AG04449 (cell line): ENCODE measurements at places on chromosomes 1 and 21.

- no peak for DNase-seq
Measured at GRCh38 chr1:67190410-67190809, 24.2 kb downstream of the IL23R start.

- no peak for DNase-seq
Measured at GRCh38 chr1:232699814-232700213, 69.9 kb upstream of the SIPA1L2 start.

DNA sequence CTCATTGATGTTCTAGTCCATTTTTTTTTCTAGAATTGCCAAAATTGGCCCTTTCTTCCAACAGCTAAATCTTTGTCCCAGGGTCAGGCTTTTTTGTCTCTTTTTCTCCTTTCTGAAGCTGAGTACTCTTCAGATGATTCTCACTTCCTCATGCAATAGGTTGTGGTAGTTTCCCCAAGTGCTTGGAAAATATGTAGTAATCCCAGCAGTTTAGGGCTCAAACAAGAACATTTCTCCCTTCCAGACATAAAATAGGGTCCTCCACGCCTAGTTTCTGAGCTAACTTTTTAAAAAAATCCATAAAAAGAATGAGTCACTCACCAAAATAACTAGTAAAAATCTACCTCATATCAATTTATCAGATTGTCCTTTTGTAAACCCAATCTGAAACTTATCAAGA is 10.0 kb upstream of the MCOLN3 start:
- DNase-seq = no peak

DNA sequence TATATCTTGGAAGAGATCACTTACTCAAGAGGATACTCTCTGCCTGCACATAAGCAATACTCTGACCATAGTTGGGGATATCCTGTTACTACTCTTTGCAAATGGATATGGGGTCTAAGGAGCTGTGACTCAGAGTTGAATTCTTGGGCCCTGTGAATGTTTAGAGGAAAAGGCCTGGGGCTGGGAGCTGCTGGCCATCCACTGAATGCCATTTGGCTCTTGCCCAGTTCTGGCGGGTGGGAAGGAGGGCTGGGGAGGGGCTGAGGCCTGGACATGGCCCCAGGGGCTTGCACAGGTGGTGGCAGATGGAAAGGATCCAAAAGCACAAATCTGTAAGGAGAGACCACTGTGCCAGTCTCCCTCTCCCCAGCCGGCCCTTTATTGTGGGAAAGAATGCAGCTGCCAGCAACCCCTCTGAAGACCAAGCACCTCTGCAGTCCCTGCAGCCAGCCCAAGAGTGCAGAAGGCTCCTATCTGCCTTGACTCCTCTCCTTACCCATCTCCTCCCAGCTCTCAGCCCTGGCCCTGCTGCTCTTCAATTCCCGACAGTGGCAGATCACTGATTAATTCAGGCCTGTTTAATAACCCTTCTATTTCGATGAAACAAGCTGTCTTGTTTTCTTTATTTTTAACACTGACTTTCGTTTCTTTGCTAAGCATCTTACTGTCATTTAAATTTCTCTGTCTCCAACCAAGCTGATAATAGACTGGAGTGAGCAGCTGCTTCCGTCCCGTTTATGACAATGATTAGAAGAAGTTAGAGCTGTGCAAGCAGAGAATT is 12.1 kb downstream of the PLXNA2 start:
- no peak for DNase-seq

DNA sequence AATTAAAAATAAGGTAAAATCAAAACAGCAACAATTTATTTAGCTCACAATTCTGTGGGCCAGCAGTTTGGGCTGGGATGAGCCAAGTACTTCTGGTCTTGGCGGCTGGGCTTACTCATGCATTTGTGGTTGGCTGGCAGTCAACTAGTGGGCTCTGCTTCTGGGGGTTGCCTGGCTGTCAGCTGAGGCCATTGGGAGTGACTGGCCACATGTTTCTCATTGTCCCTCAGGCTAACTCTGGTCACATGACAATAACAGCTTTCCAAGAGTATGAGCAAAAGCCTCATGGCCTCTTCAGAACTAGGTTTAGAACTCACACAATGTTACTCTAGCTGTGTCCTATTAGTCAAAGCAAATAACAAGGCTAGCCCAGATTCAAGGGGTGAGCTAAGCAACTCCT is 15.6 kb upstream of the CHIA start:
- DNase-seq = no peak

- no peak for DNase-seq
Measured at GRCh38 chr21:43694437-43695079, 24.4 kb upstream of the PDXK start.

DNA sequence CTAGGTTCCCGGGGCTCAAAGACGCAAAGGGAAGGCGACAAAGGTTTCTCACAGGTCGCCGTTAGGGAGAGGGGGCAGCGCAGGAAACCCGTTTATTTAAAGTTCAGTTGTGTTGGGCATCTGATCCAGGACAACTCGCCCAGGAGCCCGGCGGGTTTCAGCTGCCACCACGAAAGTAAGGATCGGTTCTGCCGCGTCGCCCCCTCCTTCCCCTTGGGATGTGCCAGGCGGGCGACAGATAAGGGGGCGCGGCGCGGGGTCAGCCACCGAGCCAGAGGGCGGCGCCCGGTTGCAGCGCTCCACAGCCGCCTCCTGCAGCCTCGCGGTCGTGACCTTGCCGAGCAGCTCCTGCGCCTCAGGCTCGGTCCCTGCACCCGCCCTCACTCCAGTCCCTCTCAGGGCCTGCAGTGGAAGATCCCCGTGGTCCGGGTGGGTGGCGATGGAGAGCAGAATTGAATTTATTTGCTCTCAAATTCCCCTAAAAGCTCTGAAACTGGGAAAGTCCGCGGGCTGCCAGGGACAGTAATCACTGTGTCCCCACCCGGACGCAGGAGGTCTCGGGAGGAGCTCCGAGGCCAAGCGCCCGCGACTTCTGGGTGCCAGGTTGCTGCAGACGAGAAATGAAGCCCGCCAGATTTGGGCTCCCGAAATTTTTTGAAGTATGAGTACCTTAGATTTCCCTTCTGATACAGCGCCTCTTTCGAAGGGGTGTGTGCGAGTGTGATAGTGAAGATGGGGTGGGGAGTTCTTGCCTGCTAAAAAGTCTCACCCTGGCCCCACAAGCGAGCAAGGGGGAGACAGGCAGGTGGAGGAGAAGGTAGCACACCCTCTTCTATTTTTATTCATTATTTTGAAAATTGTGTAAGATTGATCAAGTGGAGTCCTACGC is 28.4 kb upstream of the NFIA start:
- no peak for DNase-seq
